ENCODE measurements at places on chromosomes 3 and 15. TPM values are rescaled to one million over a fixed set of nuclear protein-coding genes. Genes with fewer than 3 reads are reported as not detected.

- no peak overlapping the region for H3K4me3 ChIP-seq
- H3K36me3 ChIP-seq = no peaks in the 10 kb centered on the region
These were observed 30.7 kb upstream of the CLRN1 start for GRCh38 chr3:151003029-151003767.

- no peak overlapping the region for H3K4me3 ChIP-seq
- no peak for DNase-seq
- H3K36me3 ChIP-seq = peaks cover 14% of the 10 kb centered on the region
- no peak overlapping the region for H3K27ac ChIP-seq
These were observed 48.1 kb downstream of the HSPBAP1 start for GRCh38 chr3:122745369-122746021.

DNA sequence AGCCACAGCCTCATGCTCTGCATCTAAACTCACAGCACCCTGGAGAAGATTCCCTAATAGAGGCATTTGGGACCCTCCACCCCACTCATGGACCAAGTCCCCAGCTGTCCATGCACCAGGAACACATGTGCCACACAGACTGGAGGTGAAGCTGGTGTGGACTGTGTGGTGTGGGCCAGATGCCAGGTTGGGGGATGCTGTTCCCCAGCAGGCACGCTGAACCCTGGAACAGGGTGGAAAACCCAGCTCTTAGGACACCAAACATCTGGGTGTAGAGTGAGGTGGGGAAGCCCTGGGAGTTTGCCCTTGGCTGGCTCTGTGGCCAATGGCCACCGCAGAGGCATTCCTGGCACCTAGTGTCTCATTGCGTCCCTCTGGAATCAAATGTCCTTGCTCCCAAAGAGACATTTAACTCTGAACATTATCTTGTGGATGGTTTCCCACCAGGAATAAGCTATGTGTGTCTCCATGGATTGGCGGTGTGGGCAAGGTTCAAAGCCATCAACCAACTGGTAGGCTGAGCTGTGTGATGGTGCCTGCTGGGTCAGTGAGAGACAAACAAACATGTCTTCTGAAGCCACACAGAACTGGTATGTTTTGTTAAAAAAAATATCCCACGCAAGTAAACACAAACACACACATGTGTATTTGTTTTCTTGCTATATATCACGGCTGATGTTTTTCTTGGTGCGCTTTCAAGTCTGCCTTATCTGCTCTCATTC lies 65.0 kb downstream of the EXOG start:
- no peak overlapping the region for H3K27ac ChIP-seq
- H3K4me3 ChIP-seq = no peak overlapping the region
- no peak for DNase-seq
- no peaks in the 10 kb centered on the region for H3K4me1 ChIP-seq
- no peaks in the 10 kb centered on the region for H3K36me3 ChIP-seq

DNA sequence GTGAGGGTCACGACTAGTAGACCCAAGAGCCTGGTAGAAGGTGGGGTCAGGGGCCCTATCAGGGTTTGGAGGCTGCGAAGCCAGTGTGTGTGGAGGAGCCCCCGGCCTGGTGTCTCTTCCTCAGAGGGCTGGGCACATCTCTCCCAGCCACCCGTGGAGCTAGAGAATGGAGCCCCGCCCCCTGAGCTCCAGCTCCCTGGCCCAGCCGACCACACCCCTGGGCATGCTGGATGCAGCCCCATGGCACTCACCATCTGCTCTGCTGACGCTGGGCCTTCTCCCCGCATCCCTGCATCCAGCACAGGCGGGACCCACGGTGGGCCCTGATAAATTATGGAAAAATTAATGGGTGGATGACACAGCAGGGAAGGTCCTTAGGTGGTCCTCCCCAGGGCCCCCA lies 17.5 kb downstream of the ANKRD63 start:
- H3K36me3 ChIP-seq = no peaks in the 10 kb centered on the region
- no peak for DNase-seq
- H3K27me3 ChIP-seq = no peaks in the 10 kb centered on the region

Gene AQP9
- total RNA-seq = 2.8 TPM

Gene STRA6
- not detected for total RNA-seq

Measured in natural killer cell (primary cell).